ENCODE measurements at places on chromosomes 5 and 9. TPM values are rescaled to one million over a fixed set of nuclear protein-coding genes. Genes with fewer than 3 reads are reported as not detected.

- no peak for DNase-seq
These were observed 155.6 kb upstream of the ZNF618 start for GRCh38 chr9:113720495-113720894.

Gene IL9
- total RNA-seq: not detected

Gene GABRA6
- not detected for total RNA-seq

Gene CLIC3
- 0.38 TPM for total RNA-seq

- no peak for DNase-seq
These were observed 4.5 kb upstream of the PDLIM4 start for GRCh38 chr5:132253008-132253441.

Gene GRXCR2
- total RNA-seq: not detected

Gene SPAAR
- 3.6 TPM for total RNA-seq

- DNase-seq: no peak
These were observed 147.8 kb downstream of the TMEM38B start for GRCh38 chr9:105842023-105842644.

GRCh38 chr9:113436728-113437515 is 26.4 kb downstream of the C9orf43 start:
- DNase-seq: no peak

DNA sequence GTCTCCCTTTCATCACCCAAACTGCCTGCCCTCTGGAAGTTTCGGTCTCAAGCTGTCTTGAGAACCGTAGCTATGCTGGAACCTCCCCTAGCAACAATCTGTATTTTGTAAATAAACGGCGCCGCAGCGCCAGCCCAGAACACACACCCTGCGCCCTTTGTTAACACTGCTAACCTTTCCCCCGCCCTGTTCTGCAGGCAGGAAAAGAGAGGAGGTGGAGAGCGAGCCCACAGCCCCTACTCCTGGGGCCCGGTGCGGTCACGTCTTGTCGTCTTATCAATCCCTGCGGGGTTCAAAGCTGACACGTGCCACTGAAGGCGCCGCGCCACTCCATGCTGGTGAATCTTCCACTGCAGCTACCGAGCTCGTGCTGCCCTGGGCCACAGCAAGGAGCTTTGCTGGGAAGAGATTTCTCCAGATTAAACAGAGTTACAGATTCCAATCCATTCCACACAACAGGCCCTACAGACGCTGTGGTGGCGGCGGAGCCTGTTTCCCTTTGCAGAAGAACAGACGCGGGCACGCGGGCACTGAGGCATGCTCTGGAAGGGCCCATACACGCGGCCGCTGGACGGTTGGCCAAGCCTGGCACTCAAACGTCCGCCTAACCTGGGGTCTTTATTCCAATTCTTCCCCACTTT is 25.3 kb downstream of the ZDHHC11B start:
- DNase-seq: peak; percentile 71

DNA sequence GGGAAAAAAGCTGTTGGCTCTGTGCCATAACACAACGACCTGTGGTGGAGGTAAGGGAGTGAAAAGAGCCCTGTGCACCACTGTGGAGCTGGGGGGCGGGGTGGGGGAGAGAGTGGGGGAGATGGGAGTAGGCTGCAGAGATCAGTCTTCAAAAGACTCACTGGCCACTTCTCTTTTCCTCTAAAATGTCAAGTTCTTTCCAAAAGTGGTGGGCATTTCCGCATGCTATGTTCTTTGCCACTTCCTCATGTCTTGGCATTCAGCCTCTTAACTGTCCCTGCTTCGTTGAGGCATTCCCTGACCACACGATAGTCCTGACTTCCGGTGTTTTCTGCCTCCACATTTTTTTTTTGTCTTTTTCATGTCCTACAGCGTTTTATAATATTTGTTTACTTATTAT is 2.4 kb upstream of the PPP2R2B start:
- no peak for DNase-seq

DNA sequence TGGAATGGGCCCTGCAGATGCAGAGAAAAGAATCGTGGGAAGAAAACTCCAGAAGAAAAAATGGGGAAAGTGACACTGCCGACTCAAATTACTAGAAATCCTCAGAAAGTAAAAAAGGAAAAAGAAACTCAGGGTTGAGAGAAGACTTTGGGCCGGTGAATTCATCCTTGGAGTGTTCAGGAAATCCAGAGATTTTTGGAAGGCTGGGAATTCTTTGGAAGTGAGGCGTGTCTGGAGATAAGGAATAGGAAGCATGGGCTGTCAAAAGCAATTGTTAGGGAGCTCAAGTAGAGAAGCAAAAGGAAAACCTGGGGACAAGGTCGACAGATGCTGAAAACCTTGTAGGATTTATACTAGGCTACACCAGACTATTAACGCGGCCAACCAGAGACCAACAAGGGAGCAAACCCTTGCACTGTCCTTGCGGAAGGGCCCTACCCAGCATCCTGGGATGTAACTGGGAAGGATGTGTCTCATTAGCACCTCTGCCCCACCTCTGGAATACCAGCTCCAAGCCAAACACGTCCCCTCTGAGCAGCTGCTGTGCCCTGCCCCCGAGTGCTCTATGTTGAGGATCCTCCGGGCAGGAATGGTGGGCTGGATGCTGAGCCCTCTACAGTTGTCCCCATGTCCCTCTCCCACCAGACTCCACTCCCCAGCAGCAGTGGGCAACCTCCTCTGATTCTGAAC is 11.6 kb downstream of the DAB2IP start:
- DNase-seq: peak; percentile 34

DNA sequence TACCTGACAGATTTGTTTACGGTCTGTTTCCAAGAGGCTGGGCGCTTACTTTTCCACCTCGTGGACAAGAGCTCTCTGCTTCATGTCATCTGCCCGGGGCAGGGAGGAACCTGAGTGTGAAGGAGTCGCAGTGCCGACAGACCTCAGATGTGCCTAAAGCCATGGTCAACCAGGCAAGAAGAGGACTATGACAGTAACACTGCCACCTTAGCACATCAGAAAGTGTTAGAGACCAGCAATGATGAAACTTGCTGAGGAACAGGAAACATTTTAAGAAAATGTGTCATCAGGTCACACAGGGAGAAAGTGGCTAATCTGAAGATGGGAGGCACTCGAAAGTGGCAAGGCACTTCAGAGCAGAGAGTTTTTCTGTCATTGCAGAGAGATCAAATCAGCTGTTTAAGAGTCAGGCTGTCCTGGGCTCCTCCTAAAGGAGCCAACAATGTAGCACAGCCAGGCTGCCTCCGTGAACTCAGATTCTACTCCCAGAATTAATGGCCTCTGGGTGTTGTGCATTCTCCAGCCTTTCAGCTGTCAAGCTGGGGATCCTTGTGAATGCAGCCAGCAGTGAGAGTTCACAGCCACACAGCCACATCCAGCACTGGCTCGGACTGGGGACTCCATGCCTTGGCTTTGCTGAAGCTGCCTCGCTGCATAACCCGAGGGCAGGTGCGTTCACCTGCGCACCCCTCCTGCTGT is 94.6 kb downstream of the RAPGEF1 start:
- DNase-seq: no peak

DNA sequence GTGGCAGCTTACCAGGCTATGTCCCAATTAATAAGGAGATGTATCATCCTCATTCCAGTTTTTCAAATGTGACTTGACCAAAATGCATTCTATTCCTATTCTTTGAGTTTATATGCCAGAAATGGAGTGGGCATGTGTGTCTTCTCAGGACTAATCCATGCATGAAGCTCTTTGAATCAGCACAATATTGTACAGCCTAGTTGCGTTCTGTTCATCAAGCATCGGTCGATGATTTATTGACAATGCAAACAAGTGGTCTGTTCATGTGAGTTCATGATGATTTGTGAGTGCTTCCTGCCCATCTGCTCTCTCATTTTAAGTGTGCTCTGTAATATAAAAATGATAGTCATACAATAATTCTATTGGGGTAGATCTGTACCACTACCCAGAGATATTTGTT is 48.3 kb downstream of the PALM2AKAP2 start:
- DNase-seq: no peak

Gene PRSS3
- not detected for total RNA-seq

Gene MYOT
- 319 TPM for total RNA-seq

DNA sequence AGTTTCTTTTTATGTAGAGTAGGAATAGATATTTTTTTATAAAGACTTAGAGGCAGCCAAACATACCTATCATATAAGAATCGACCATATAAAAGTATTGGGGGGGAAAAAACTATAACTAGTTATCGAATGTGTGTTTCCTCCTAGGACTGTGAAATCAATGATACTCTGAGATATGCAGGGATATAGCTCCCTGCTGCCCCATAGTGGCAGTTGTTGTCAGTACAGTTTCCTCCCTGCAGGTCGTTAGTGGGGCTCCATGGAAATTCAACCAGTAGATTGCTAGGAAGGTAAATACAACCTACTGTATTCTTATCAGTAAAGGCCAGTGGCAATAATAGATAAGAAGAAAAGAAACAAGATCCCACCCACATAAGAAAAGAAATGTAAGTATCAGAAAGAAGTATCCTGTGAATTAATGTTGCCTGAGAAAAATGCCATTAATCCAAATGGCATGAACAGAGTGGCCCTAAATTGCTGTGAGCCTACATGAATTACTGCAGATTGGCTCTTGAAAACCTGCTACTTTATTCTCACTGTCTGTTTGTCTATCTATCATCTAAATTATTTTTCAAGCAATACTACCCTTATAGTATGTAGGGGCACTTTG is 136.9 kb upstream of the FBN2 start:
- peak; percentile 14 for DNase-seq

Gene SLC36A3
- not detected for total RNA-seq

DNA sequence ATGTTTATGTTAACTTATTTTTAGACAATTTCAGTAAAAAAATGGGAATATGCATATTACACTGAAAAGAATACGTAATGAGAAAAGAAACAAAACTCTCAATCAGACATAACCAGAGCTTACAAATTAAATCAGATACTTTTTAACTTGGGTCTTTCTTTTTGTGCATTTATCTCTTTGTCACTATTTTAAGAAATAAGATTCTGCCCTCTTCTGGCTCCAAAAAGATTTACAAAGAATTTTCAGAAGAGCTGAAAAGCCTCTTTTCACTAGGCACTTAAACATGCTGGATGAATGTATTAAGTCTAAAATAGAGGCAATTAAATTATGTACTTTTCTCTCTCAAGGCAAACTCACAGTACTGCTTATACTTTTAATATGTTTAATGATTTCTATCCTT is 55.5 kb downstream of the CEP120 start:
- DNase-seq: no peak

DNA sequence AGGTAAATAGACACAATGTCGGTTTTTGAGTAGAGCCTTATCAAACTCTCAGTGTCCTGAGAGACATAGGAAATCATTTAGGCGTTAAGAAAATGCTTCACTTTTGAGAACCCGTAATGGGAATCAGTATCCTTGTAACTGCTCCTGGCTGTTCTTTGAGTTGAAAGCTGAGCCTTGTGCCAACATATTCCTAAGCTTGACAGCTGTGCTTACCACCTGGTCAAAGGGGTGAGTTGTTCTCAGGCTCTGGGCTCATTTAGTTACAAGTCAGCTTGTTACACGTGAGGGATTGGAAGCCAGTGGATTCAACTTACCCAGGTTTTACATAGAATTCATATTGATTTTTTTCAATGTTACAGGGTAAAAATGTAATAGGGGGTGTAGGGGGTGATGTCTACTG is 145.9 kb downstream of the GABRB2 start:
- no peak for DNase-seq

- no peak for DNase-seq
These were observed 80.8 kb downstream of the RORB start for GRCh38 chr9:74577956-74578355.

GRCh38 chr9:13215791-13216554 is 63.5 kb downstream of the MPDZ start:
- no peak for DNase-seq

Gene SYK
- 2.8 TPM for total RNA-seq

DNA sequence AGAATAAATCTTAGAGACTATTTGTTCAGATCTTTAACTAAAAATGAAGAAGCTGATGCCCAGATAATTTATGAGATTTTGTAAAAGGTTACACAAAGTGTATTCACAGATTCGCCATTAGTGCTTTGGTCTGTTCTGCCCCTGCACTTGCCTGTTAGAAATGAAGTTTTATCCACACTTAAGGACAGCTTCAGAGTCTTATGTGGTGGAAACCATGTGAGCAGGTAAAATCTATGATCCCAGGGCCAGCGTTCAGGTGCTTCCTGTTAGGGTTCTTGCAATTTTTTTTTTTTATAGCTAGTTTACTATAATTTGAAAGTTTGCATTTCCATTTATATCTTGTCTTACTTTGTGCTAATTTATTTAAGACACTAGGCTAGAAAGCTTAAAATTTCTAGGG is 561.6 kb downstream of the PRR16 start:
- DNase-seq: no peak

Gene TGFBI
- total RNA-seq: 35.9 TPM

Gene IL3
- not detected for total RNA-seq

GRCh38 chr5:88483964-88484672 is 215.5 kb upstream of the TMEM161B start:
- no peak for DNase-seq

Gene BTNL3
- total RNA-seq: not detected

Gene BICD2
- total RNA-seq: 23.3 TPM

Gene NFX1
- 44.6 TPM for total RNA-seq

GRCh38 chr9:6014670-6015270 is 654 bp downstream of the RANBP6 start:
- no peak for DNase-seq

Gene WWC1
- total RNA-seq: not detected

DNA sequence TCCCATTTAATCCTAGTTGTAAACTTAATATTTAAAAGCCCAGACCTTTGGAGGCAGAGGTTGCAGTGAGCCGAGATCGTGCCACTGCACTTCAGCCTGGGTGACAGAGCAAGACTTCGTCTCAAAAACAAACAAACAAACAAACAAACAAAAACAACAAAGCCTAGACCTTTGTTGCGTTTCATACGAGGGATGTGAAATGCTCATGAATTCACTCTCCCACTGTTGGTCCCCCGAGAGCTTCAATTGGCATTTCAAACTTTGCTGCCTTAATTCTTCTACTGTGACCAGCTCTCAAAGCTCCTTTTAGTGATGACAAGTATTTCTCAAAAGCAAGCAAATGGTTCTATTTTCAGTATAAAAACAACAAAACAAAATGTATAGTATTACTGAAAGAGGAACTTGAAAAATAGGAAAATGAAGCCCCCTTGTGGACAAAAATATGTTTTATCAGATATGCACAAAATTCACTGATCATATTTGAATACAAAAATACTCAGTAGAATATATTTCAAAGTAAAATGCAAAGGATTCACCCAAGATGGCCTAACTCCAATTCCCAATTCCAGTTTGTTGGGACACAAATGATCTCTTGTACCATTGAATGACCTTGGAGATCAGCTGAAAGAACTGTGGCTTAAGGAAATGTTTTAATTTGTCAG is 140.4 kb downstream of the ESM1 start:
- no peak for DNase-seq
